ENCODE measurements at places on chromosomes 13 and 19. TPM values are rescaled to one million over a fixed set of nuclear protein-coding genes. Genes with fewer than 3 reads are reported as not detected.

The CADM4 gene
- total RNA-seq = 36.0 TPM

The ZNF506 gene
- 24.8 TPM for total RNA-seq

The MTRF1 gene
- total RNA-seq = 7.3 TPM

The RFXAP gene
- total RNA-seq = 3.8 TPM

- ATAC-seq = no peak
Measured at GRCh38 chr13:51971520-51972426, 39.5 kb downstream of the ATP7B start.

- ATAC-seq = no peak
Measured at GRCh38 chr19:362683-363082, 18.1 kb upstream of the MIER2 start.

GRCh38 chr13:20350819-20351218, 118.7 kb upstream of the GJB6 start:
- ATAC-seq = no peak

DNA sequence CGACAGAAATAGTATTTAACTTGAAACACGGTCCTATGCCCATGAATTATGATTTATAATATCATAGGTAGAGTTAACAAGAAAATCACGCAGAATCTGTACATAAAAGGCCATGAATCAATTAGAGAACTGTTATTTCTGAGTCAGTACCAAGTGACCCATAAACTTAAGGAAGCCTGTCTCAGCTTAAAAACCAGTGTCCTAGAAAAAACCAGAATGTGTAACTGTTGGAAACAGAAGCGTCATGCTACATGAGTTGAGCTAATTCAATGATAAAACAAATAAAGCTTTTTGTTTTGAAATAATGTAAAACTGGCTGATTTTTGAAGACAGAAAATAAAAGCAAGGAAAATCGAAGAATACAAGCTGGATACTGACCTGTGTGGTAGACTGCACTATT, 34.8 kb upstream of the SGCG start:
- no peak for ATAC-seq
